ENCODE measurements at places on chromosomes 5 and 9.

- DNase-seq: no peak
Measured at GRCh38 chr5:126499853-126500342, 76.7 kb downstream of the GRAMD2B start.

GRCh38 chr5:8813180-8813579, 732.7 kb downstream of the SEMA5A start:
- no peak for DNase-seq

DNA sequence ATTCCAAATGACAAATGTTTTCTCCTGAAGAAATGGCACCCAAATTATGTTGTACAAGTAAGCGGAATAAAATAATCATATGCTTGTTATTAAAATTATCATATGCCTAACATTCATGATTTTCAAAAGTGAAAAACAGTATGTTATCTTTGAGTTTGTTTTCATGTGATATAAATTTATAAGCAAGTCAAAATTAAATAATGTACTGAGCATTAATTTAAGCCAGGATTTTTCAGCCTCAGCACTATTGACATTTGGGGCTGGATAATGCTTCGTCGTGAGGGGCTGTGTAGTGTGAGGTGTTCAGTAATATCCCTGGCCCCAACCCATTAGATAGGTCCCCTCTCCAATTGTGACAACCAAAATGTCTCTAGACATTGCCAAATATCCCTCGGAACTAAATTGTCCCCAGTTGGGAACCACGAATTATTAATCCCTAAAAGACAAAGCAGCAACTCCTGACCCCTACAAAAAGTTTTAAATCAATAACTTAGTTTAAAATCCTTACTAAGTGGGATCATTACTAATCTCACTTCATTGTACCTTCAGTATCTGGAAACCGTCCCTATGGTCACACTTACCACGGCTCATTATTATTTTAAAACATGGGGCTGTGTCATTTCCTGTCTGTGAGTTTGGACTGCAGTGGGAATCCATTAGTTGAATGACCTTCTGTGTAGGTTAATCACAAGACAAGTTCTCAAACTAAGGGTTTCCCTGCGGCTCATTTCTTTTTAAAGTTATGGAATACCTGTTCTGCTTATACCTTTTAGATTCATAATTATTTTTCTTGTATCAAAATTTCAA, 1.3 kb upstream of the NNT start:
- DNase-seq: peak; percentile 35

DNA sequence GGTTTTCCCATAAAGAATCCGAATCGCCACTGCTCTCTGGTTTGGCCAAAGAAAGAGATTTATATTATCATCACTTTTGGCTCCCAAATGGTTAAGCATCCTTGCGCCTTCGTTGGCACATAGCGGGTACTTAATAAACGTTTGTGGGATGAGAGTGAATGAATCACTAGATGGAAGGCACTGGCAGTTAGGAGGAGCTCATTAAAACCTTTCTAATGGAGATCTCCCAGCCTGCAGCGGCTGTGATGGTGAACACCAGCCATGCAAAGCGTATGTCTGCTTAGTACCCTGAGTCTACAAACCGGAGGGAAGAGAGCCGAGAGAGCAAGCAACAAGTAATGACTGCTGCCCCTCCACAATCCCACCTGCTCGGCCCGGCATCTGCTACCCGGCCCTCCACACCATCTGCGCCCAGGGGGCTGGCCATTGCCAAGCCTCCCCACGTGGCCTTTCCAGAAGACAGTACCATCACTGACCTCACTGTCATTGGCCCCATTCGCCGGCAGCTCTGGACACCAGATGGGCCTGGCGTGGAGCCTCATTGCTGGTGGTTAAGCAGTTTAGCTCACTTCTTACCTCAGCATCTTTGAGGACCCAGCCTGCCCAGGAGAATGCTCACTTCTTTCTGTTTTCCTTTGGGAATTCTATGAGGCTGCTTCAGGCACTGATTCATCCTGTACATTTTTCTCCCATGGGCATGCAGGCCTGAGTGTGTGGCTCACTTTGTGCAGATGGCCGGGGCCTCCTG, 39.3 kb upstream of the ANKRD33B start:
- DNase-seq: peak; percentile 100

DNA sequence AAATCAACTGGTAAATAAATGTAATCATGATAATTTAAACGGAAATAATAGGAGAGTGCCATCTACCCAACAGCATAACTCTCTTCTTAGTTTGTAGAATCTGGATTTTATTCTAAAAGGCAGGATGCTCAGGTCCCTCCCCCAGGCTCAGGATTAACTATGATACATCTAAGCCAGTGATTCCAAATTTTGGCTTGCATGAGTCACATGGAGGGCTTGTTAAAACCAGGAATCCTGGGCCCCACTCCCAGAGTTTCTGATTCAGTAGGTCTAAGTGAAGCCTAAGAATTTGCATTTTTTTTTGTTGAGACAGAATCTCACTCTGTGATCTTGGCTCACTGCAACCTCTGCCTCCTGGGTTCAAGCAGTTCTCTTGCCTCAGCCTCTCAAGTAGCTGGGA, 62.3 kb upstream of the ZFR start:
- DNase-seq: peak; percentile 96

DNA sequence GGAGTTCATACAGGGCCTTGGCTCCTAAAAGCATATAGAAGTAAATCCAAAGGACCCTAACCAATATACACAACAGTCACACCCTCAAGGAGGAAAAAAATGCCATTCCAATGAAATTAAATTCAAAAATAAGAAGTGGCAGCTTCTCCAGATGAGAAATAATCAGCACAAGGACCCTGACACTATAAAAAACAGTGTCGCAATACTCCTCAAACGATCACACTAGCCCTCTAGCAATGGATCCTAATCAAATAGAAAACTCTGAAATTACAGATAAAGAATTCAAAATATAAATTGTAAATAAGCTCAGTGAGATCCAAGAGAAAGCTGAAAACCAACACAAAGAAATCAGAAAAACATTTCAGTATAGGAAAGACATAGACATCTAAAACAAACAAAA, 33.5 kb upstream of the HTR4 start:
- no peak for DNase-seq

DNA sequence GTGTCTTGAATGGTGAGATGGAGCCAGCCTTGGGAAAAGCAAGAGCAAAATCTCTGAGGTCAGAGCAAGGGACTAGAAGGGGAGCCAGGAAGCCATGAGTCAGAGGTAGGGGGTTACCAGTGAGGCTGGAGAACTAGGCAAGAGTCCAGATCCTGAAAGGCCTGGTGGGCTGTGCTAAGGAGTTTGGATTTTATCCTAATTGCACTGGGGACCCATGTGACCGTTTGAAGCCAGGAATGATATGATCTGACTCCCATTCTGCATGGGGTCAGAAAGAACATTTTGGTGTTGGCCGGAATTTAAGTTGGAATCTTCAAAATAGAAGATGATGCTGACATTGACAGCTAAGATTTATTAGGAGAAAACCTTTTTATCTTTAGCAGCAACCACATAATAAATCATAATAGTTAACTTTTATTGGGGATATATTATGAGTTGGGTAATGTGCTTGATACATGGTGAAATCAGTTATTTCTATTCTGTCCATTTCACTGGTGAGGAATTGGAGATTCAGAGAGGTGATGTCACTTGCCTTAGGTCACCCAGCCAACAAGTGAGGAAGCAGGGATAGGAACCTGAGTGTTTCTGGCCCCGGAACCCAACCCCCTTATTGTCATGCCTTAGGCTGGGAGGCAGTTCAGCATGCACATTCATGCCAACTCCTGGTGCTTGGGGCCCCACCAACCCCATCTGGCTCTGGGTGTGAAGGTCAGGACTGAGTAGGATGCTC, 61.5 kb upstream of the RARS1 start:
- peak; percentile 54 for DNase-seq

DNA sequence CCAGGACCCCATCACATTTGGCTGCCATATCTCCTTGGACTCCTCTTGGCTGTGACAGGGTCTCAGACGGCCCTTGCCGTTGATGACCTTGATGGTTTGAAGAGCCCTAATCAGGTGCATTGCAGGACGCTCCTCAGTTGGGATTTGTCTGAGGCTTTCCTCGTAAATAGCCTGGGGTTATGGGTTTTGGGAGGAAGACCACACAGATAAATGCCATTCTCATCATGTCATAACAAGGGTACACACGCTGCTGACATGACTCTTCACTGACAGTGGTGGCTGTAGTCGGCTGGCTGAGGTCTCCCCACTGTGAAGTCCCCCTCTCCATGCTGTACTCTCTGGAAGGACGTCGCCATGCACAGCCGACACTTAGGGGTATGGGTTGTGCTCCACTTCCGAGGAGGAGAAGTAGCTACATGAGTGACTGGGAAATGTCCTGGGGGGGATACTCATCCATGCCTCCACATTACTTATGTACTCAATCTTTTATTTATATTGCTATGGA, 42.9 kb upstream of the SPTLC1 start:
- DNase-seq: no peak

- no peak for DNase-seq
Measured at GRCh38 chr9:98479967-98480847, 224.8 kb upstream of the TBC1D2 start.

GRCh38 chr9:118529624-118530214, 825.5 kb downstream of the TLR4 start:
- DNase-seq: no peak

DNA sequence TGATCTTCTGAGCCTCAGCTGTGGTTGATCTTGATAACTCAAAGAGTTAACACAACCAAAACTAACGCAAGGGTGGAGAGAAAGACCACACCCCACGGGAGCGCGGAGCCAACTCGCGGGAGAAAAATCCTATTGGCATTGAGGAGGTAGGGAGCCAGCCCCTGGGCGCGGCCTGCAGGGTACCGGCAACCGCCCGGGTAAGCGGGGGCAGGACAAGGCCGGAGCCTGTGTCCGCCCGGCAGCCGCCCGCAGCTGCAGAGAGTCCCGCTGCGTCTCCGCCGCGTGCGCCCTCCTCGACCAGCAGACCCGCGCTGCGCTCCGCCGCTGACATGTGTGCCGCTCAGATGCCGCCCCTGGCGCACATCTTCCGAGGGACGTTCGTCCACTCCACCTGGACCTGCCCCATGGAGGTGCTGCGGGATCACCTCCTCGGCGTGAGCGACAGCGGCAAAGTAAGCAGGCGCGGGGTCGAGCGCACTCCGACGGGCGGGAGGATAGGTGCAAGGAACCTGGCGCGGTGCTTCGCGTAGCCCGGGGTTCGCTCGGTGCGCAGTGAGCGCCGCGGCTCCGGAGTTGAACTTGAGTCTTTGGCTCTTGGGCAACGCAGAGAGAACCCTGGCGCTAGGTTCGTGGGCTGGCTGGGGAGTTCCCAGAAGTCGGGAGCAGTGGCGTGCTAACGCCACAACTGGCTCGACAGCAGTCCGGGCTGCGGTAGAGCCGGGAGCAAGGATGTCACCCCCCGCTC, at the start of gene GDA:
GDA (plus strand) TSS at position 210 of the 745 bp plus-strand sequence; CDS start at position 330, 120 bp downstream.
- no peak for DNase-seq

All from AG10803 (cell line).